CD4-positive, alpha-beta T cell treated with Interleukin-12 subunit alpha and Interleukin-12 subunit beta, for 1 hour (primary cell): ENCODE measurements at places on chromosomes 12 and 14.

GRCh38 chr12:114681116-114681871 is 2.7 kb downstream of the TBX3 start:
- no peak for DNase-seq

DNA sequence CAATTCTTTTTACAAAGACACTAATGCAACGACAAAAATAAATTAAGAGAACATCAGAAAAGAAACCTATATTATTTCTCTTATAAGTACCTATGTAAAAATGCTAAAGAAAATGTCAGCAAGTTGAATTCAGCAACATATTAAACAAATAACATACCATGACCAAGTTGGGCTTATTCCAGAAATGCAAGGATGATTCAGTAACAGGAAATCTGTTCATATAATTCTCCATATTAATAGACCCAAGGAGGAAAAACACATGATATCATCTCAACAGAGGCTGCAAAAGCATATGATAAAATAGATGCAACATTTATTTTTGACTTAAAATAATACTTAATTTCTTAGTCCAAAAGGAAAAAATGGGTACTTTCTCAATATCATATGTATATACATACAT is 25.1 kb upstream of the GPHB5 start:
- no peak for DNase-seq

GRCh38 chr12:62003701-62004100 is 256.5 kb upstream of the USP15 start:
- DNase-seq = no peak

- DNase-seq = no peak
Measured at GRCh38 chr12:90773491-90773890, 181.5 kb downstream of the CCER1 start.

GRCh38 chr12:70052931-70053497 is 190.2 kb upstream of the CNOT2 start:
- DNase-seq = no peak
